GM12891 (cell line): ENCODE measurements at places on chromosomes 5 and 9.

GRCh38 chr5:111133436-111133751 is 41.2 kb downstream of the WDR36 start:
- no peak for DNase-seq

DNA sequence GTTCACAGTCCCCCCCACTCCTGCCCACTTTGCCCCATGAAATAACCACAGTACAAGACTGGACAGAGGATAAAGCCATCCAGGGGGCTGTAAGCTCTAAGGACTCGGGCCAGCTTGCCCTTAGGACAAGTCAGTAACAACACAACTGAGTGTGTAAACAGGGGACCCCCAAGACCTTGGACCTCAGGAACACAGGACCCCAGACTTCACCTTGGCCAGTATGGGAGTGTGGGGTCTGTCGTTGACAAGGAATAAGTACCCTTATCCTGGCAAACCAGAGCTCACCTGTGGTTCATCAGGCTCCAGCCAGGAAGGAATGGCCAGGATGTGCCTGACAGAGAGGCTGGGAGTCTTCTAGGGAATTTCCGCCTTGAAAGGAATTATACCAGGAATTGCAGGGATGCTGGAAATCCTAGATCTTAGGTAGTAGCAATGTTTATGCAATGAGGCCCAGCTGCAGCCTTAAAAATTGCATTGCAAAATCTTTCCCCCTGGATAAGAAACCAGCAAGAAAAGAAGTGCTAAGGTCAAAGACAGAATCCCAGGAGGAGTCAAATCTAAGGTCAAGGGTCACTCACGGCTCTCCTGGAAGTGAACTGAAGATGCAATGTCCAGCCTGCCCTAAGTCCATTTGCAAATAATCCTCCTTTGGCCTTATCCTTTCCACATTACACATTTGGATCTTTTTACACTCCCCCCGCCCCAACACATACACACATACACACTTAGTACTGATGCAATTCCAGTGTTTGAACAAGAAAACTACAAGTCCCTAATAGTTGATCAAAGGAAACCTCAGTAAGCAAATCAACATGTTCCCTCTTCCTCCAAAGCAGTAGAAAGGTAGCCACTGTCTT is 27.3 kb upstream of the TDRD7 start:
- no peak for DNase-seq

GRCh38 chr5:144598451-144599068 is 427.9 kb downstream of the KCTD16 start:
- DNase-seq: no peak

- no peak for DNase-seq
Measured at GRCh38 chr5:20230010-20230409, 242.0 kb upstream of the CDH18 start.

- DNase-seq: no peak
Measured at GRCh38 chr9:21764846-21765245, 37.6 kb upstream of the MTAP start.

DNA sequence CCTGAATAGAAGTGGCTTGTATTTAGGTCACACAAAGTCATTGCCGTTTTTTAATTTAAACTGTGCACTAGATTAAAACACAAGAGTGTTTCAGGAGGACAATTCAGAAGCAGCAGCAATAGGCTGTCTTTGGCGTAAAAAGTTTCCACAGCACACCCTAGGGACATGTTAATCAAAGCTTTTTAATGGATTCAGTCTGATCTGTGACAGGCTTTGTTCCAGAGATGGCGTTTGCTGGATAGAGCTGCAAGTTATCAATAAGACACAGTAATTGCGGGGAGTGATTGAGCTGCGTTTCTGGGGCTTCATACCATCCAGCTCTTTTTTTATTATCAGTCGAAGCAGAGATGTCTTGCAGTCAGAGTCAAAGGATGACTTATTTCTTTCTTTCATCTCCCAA is 300.3 kb downstream of the ZNF608 start:
- DNase-seq: no peak
